ENCODE measurements at places on chromosomes 3 and 15.
A peak's percentile ranks its signal among the peaks of the same experiment; 100 is the strongest.

- no peak for DNase-seq
Observed at GRCh38 chr3:194939949-194940770, 254.5 kb downstream of the FAM43A start.

DNA sequence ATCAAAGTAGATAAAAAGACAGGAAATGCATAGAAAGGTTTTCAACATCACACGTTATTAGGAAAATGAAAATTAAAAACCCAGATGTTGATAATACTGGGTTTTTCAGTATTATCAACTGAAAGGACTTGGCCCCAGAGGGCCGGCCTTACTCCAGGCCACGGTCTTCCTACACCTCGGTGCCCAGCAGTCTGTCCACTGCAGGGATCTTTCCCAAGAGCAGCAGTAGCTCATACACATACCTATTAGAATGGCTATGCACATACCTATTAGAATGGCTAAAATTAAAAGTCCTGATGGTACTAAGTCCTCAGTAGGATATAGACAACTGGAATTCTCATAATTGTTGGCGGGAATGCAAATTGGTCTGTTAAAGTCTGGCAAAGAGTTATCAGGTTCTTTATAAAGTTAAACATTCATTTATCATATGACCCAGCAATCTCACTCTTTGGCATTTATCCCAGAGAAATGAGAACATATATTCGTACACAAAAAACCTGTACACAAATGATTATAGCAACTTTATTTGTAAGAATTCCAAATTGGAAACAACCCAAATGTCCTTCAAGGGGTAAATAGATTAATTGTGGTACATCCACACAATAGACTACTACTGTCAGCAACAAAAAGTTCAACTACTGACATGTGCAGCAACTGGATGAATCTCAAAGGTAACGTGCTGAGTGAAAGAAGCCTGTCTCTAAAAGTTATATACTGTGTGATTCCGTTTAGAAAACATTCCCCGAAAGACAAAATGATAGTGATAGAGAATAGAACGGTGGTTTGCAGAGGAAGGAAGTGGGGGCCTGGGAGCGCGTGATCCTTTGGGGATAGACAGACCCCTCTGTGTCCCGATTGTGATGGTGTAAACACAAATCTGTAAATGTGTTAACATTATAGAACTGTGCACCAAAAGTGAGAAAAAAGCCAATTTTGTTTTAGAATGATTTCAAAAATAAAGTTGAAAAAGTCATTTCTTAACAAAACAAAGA, 62.3 kb downstream of the MCTP2 start:
- DNase-seq: no peak

DNA sequence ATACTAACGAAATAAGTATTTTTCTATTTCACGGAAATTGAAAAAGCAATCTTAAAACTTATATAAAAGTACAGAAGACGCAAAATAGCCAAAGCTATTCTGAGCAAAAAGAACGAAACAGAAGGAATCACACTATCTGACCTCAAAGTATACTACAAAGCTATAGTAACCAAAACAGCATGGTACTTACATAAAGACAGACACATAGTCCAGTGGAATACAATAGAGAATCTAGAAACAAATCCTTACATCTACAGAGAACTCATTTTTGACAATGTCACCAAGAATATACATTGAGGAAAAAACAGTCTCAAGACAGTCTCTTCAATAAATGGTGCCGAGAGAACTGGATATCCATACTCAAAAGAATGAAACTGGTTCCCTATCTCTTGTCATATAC, 246.0 kb downstream of the ISL2 start:
- DNase-seq: no peak

GRCh38 chr3:49900491-49901153, 3.1 kb downstream of the MST1R start:
- DNase-seq: no peak

- DNase-seq: no peak
Observed at GRCh38 chr3:70554170-70554569, 241.7 kb upstream of the MDFIC2 start.

DNA sequence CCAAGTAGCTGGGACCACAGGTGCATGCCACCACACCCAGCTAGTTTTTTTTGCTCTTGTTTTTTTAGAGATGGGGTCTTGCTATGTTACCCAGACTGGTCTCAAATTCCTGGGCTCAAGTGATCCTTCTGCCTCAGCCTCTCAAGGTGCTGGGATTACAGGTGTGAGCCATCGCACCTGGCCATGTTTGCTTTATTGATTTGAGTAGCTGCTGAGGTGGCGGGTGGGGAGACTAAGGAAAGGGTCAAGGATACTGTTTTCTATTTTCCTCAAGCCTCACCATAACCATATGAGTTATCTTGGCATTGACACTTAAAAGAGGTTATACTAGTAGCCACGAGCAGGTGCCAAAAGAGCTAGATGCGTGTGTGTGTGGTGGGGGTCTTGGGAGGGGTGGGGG, 39.0 kb downstream of the CYFIP1 start:
- no peak for DNase-seq

DNA sequence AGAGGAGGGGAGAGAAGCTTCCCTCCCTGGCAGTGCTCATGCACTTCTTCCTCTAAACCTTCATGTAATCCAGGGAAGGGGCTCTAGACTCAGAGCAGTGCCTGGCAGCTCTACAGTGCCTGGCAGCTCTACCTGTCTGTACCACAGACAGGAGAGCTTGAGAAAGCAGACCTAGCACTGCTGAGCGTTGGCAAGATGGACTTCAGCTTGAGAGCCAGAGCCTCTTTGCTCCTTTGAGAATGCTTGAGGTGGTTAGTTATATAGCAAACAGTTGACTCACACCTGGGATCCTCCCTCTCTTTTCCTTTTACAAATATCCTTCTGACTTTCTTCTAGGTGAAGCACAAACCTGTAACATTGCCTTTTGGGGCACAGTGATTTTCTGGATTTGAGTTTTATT, 20.9 kb downstream of the FBXO22 start:
- no peak for DNase-seq

GRCh38 chr15:35603301-35603700, 57.3 kb upstream of the DPH6 start:
- DNase-seq: peak; percentile 42

GRCh38 chr15:40843885-40844695, at the start of gene SPINT1:
Gene SPINT1 (plus strand): TSS chr15:40844048. CDS start chr15:40844555, 507 bp downstream.
- no peak for DNase-seq

- DNase-seq: no peak
Observed at GRCh38 chr3:55069950-55070349, 142.1 kb upstream of the LRTM1 start.

GRCh38 chr3:186316666-186317260, 45.3 kb downstream of the DGKG start:
- DNase-seq: no peak

DNA sequence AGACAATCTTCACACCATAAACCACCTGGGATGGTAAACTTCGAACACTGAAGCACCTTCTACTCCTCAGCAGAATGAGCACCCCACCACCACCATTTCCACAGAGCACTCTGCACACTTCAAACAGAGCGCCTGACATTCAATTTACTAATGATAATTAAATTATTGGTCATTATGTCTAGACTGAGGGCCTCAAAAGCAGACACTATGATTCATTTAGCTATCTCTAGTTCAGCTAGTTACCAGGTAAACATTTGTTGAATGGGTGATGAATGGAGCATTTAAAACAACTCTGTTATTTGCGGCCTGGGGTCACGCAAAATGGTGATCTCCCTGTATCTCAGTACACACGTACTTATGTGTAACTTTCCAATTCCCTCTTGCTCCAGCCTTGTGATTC, 40.9 kb downstream of the ACAP2 start:
- DNase-seq: no peak

DNA sequence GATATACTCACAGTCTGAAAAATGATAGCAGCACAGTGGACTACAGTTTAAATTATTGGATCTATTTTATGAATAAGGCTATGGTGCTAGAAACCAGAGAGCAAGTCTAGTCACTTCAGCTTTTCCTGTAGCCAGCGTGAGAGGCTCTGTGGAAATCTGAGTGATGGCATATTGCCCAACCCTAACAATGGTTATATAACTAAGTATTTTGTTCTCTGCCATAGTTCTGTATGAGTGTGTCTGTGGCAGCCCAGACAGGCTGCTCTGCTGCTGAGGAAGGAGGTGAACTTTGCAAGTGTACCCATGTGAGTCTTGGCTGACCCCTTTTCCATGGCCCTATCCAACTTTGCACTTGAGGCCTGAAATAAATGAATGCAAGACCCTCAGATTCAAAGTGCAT, 105.7 kb downstream of the LRTM1 start:
- no peak for DNase-seq

DNA sequence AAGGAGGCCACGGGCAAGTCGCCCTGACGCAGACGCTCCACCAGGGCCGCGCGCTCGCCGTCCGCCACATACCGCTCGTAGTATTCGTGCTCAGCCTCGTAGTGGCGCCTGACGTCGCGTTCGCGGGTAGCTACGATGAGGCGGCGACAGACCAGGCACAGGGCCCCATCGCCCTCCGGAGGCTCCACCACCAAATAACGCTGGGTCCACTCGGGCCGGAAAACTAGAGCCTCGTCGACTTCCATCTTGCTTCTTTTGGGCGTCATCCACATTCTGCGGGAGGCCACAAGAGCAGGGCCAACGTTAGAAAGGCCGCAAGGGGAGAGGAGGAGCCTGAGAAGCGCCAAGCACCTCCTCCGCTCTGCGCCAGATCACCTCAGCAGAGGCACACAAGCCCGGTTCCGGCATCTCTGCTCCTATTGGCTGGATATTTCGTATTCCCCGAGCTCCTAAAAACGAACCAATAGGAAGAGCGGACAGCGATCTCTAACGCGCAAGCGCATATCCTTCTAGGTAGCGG, at the start of gene EPM2AIP1:
EPM2AIP1 (minus strand) TSS at position 326 of the 520 bp plus-strand sequence; CDS start at position 272, 54 bp downstream.
- no peak for DNase-seq

- no peak for DNase-seq
Observed at GRCh38 chr15:100901296-100901695, 17.9 kb upstream of the LRRK1 start.

- no peak for DNase-seq
Observed at GRCh38 chr3:181707980-181708379, 3.7 kb upstream of the SOX2 start.

DNA sequence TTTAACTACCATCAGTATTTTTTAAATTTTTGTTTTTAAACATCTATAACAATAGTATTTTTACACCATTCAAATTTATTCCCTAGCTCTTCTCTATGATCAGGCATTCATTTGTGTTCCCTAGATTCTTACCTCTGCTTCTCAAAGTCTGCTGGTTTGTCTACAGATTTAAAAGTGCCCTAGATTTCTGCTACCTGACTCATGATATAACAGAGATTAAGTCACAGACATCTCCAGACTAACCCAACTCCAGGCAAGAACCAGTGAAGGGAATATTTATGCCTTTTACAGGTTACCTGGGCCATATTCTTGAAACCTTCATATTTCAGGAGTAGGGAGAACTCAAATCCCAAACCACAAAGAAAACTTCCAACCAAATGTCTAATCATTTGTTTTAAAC, 38.8 kb downstream of the ADAM10 start:
- DNase-seq: no peak

DNA sequence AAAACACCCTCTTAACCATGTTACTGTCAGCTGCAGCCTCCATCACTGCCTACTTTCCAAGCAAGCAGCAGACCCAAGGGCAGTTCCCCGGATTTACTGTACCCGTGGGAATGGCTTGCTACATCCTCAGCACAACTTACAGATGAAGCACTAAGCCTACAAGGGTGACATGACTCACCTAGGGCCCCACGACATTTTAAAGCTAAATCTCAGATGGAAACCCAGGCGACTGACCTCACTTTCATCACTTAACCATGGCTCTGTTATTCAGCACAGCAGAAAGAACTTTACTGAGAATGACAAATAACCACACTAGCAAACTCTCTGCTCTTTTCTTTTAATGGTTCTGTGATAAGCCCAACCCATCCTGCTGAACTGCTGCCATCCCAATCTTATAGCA, 65.6 kb downstream of the SUMF1 start:
- no peak for DNase-seq

All from AG04450 (cell line).